ENCODE measurements at places on chromosomes 5 and 9. TPM values are rescaled to one million over a fixed set of nuclear protein-coding genes. Genes with fewer than 3 reads are reported as not detected.

GRCh38 chr9:134283111-134283515 lies 43.1 kb upstream of the RXRA start:
- H3K4me1 ChIP-seq: peaks cover 7% of the 10 kb centered on the region
- no peak overlapping the region for H3K4me3 ChIP-seq
- H3K27ac ChIP-seq: no peak overlapping the region
- no peaks in the 10 kb centered on the region for H3K27me3 ChIP-seq
- H3K36me3 ChIP-seq: no peaks in the 10 kb centered on the region
- DNase-seq: peak; percentile 73

- H3K27me3 ChIP-seq: no peaks in the 10 kb centered on the region
- DNase-seq: no peak
- H3K27ac ChIP-seq: no peak overlapping the region
- no peak overlapping the region for H3K4me3 ChIP-seq
- no peaks in the 10 kb centered on the region for H3K4me1 ChIP-seq
These were observed 61.7 kb upstream of the ELAVL2 start for GRCh38 chr9:23887781-23888180.

DNA sequence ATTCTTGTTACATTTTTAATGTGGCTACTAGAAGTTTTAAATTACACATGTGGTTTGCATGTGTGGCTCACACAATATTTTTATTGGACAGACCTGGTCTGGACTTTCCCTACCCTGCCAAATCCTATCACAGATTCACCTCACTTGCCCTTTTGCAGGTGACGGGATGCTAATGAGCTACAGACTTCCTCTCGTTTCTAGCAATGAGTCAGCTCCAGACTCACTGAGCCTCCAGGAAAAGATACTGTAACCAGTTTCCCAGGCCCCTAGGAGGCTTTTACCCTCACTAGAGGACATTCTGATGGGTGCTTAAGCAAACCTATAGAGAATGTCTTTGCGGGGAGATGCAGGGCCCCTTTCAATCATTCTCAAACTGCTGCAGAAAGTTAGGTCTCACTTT lies 135.4 kb downstream of the WDR41 start:
- no peaks in the 10 kb centered on the region for H3K4me1 ChIP-seq
- H3K4me3 ChIP-seq: no peak overlapping the region
- no peaks in the 10 kb centered on the region for H3K27me3 ChIP-seq
- no peaks in the 10 kb centered on the region for H3K36me3 ChIP-seq

DNA sequence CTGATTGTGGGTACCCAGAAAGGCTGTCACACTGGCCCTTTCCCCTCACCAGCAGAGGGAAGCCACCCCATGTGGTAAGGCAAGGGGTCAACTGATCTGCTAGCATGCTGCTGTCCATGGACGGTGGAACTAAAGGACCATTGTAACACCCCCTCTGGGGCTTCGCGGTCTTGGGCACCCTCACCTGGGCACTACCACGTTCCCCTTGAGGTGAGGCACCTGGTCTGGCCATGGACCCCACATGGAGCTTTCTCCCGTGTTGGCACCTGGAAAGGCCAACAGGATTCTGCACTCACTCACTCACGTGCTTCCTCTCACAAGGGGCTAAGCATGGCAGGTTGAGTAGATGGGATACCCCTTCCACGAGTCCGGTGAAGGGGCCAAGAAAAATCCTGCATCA lies 72.0 kb upstream of the RFX3 start:
- H3K4me3 ChIP-seq: no peak overlapping the region
- no peaks in the 10 kb centered on the region for H3K4me1 ChIP-seq
- no peak overlapping the region for H3K27ac ChIP-seq

GRCh38 chr9:117013440-117013995 lies 326.4 kb downstream of the TRIM32 start:
- no peak for DNase-seq
- no peaks in the 10 kb centered on the region for H3K36me3 ChIP-seq
- H3K27ac ChIP-seq: no peak overlapping the region
- H3K4me3 ChIP-seq: no peak overlapping the region

- H3K4me1 ChIP-seq: no peaks in the 10 kb centered on the region
- DNase-seq: no peak
- H3K27me3 ChIP-seq: no peaks in the 10 kb centered on the region
- no peak overlapping the region for H3K27ac ChIP-seq
- no peak overlapping the region for H3K4me3 ChIP-seq
- H3K36me3 ChIP-seq: no peaks in the 10 kb centered on the region
These were observed 558.8 kb downstream of the NR2F1-AS1 start for GRCh38 chr5:93022211-93022610.

GRCh38 chr9:136981588-136982231 lies 1.1 kb upstream of the LCNL1 start:
- H3K27ac ChIP-seq: peak overlapping the region; percentile 63
- H3K4me1 ChIP-seq: peaks cover 17% of the 10 kb centered on the region
- H3K27me3 ChIP-seq: peaks cover 23% of the 10 kb centered on the region
- DNase-seq: no peak
- no peaks in the 10 kb centered on the region for H3K36me3 ChIP-seq
- H3K4me3 ChIP-seq: no peak overlapping the region

- DNase-seq: no peak
- no peak overlapping the region for H3K4me3 ChIP-seq
- peaks cover 9% of the 10 kb centered on the region for H3K36me3 ChIP-seq
- H3K27me3 ChIP-seq: peaks cover 5% of the 10 kb centered on the region
- H3K4me1 ChIP-seq: peaks cover 7% of the 10 kb centered on the region
These were observed 4.8 kb upstream of the ENTPD8 start for GRCh38 chr9:137445930-137446431.

- H3K36me3 ChIP-seq: peaks cover 20% of the 10 kb centered on the region
- peak overlapping the region; percentile 84 for H3K4me3 ChIP-seq
- DNase-seq: no peak
- H3K27me3 ChIP-seq: no peaks in the 10 kb centered on the region
These were observed 737 bp downstream of the NANS start for GRCh38 chr9:98057138-98057799.

DNA sequence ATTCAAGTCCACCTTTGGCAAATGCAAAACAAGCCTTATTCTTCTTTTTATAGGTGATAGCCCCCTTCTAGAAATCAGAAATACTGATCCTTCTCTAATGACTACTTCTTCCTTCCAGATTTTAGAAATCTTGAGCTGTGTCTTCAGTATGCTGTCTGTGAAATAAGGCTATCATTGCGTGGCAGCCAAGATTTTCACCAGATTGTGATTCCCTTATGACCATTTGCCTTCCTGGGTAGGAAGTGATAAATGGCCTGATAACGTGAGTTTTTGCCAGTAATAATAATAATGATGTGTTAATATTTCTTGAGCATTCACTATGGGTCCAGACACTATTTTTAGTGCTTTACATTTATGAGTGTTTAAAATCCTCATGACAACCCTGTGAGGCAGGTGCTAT lies 80.9 kb downstream of the PIP5K1B start:
- no peaks in the 10 kb centered on the region for H3K27me3 ChIP-seq
- H3K4me3 ChIP-seq: no peak overlapping the region
- no peak for DNase-seq
- no peak overlapping the region for H3K27ac ChIP-seq
- no peaks in the 10 kb centered on the region for H3K36me3 ChIP-seq
- peaks cover 42% of the 10 kb centered on the region for H3K4me1 ChIP-seq

- H3K27ac ChIP-seq: no peak overlapping the region
- no peaks in the 10 kb centered on the region for H3K36me3 ChIP-seq
- no peaks in the 10 kb centered on the region for H3K4me1 ChIP-seq
- H3K4me3 ChIP-seq: no peak overlapping the region
- DNase-seq: no peak
- H3K27me3 ChIP-seq: no peaks in the 10 kb centered on the region
These were observed 12.5 kb downstream of the TRIP13 start for GRCh38 chr5:905139-905642.

- DNase-seq: no peak
- no peak overlapping the region for H3K27ac ChIP-seq
- no peaks in the 10 kb centered on the region for H3K36me3 ChIP-seq
- H3K27me3 ChIP-seq: peaks cover 3% of the 10 kb centered on the region
These were observed 72.9 kb upstream of the SPTLC1 start for GRCh38 chr9:92187989-92188714.

DNA sequence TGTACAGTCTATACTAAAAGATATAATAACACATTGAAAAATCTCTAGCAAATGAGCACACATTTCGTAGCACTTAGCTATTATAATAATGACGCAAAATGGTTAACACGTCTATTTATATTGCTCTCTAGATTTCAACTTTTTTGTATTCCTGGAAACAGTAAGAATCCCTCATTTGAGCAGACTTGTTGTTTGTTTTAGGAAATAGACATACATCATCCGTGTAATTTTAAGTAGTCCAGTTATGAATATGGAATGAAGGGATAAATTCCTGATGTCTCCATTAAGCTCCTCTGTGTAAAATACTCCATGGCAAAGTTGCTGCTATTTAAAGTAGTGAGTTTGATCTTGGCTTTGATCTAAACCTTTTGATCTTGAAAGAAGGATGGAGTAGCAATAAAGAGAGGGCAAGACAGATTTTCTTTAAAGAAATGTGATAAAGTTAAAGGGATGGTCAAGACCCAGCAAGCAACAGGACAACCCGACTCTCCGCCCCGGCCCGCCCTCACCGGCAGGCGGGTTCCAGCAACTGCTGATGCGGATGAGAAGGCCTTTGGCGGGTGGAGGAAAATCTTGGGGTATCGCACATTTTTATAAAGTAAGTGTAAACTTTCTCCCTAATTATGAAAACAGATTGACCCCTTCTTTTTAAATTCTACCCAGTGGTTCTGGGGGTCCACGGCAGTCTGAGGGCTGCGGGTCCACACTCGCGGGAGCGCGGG lies 277.4 kb downstream of the AOPEP start:
- peak overlapping the region; percentile 99 for H3K27ac ChIP-seq
- peaks cover 4% of the 10 kb centered on the region for H3K27me3 ChIP-seq
- peaks cover 18% of the 10 kb centered on the region for H3K4me1 ChIP-seq
- peak overlapping the region; percentile 73 for H3K4me3 ChIP-seq

DNA sequence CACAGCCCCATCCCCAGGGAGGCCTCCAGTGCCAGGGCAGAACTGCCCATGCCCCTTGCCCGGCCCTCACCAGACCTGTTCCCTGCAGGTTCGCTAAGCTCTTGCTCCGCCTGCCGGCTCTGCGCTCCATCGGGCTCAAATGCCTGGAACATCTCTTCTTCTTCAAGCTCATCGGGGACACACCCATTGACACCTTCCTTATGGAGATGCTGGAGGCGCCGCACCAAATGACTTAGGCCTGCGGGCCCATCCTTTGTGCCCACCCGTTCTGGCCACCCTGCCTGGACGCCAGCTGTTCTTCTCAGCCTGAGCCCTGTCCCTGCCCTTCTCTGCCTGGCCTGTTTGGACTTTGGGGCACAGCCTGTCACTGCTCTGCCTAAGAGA lies 110.1 kb downstream of the RXRA start:
- no peak overlapping the region for H3K4me3 ChIP-seq
- peaks cover 30% of the 10 kb centered on the region for H3K36me3 ChIP-seq

DNA sequence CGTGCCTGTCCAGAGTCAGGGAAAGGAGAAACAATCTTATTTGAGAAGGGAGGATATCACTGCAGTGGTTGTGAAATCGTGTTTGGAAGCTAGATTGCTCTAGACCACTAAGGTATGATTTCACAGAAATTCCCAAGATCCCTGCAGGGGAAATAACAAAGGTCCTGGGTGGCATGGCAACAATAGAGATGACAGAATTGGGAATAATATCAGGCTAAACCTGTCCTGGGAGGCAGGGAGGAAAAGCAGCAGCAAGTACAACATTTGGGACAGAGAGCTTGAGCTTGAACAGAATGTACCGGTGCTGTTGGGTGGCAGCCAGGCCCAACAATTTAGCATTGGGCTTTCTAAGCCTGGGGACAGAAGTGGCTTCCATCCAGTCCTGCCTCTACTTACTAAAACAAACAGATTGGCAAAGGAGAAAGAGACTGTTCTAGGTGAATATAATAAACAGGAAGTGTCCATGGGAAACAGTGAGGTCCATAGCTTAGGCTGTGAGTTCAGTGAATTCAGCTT lies 17.0 kb upstream of the ARHGAP26 start:
- H3K36me3 ChIP-seq: no peaks in the 10 kb centered on the region
- DNase-seq: peak; percentile 71
- peaks cover 15% of the 10 kb centered on the region for H3K4me1 ChIP-seq

GRCh38 chr5:61280761-61281427 lies 51.2 kb upstream of the ZSWIM6 start:
- peaks cover 11% of the 10 kb centered on the region for H3K4me1 ChIP-seq
- H3K27me3 ChIP-seq: no peaks in the 10 kb centered on the region
- H3K27ac ChIP-seq: no peak overlapping the region
- peak; percentile 69 for DNase-seq
- no peaks in the 10 kb centered on the region for H3K36me3 ChIP-seq

DNA sequence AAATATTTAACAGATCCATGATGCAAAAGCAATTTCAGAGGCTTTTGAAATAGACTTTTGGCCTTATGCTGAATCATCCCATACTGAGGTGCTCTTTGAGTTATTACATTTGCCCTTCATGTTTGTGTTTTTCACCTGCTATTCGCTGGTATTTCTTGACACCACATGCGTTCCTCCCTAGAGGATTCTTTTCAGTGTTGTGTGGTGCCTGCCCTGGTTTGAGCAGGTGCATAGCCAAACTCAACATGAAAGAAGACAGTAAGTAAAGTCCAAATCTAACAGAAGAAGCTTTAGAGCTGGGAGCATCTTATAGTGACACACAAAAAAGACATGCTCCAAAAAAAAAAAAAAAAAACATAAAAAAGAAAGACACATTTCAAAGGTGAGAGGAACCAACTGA lies 796.3 kb downstream of the SEMA5A start:
- no peaks in the 10 kb centered on the region for H3K4me1 ChIP-seq
- no peak overlapping the region for H3K27ac ChIP-seq
- no peak for DNase-seq
- H3K27me3 ChIP-seq: no peaks in the 10 kb centered on the region

GRCh38 chr5:84374568-84374967 lies 10.1 kb downstream of the EDIL3 start:
- H3K4me1 ChIP-seq: peaks cover 4% of the 10 kb centered on the region
- no peak overlapping the region for H3K27ac ChIP-seq
- no peaks in the 10 kb centered on the region for H3K27me3 ChIP-seq
- no peaks in the 10 kb centered on the region for H3K36me3 ChIP-seq

Gene S100Z
- total RNA-seq: 0.52 TPM

Gene SV2C
- total RNA-seq: 0.32 TPM

Gene COL23A1
- total RNA-seq: 2.0 TPM

Gene MAMDC2
- 72.0 TPM for total RNA-seq

Gene LRRC19
- total RNA-seq: 0.64 TPM

Gene C9orf153
- 0.23 TPM for total RNA-seq

Gene FAM78A
- total RNA-seq: 14.8 TPM

Gene NUDCD2
- total RNA-seq: 21.8 TPM

Gene PCDHGA5
- total RNA-seq: 3.5 TPM

Gene REEP5
- total RNA-seq: 108 TPM
